CD4-positive, alpha-beta memory T cell (primary cell): ENCODE measurements at places on chromosomes 16 and 17.
A peak's percentile ranks its signal among the peaks of the same experiment; 100 is the strongest.

DNA sequence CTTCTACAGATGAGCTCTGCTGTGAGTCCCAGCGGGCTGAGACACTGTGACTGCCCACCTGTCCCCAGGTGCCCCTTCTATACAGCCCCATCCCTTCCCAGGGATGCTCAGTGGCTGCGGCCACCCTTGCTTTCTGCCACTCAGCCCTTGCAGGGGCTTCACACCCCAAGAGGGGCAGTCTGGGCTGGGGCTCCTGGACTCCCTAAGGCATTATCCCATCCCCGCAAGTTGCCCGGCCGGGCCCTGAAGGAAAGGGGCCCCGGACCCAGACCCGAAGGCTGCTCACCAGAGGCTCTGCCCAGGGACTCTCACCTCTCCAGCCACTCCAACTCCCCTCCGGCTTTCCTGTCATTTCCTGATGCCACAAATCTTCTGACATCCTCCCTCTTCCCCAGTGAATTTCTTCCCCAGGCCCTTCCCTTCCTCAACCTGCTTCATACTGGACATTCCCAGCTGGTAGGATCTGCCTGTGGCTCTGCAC is 88.5 kb upstream of the TOB1 start:
- no peaks in the 10 kb centered on the region for H3K36me3 ChIP-seq
- H3K27ac ChIP-seq: no peak overlapping the region
- no peak for DNase-seq
- H3K27me3 ChIP-seq: no peaks in the 10 kb centered on the region
- peaks cover 14% of the 10 kb centered on the region for H3K4me1 ChIP-seq

DNA sequence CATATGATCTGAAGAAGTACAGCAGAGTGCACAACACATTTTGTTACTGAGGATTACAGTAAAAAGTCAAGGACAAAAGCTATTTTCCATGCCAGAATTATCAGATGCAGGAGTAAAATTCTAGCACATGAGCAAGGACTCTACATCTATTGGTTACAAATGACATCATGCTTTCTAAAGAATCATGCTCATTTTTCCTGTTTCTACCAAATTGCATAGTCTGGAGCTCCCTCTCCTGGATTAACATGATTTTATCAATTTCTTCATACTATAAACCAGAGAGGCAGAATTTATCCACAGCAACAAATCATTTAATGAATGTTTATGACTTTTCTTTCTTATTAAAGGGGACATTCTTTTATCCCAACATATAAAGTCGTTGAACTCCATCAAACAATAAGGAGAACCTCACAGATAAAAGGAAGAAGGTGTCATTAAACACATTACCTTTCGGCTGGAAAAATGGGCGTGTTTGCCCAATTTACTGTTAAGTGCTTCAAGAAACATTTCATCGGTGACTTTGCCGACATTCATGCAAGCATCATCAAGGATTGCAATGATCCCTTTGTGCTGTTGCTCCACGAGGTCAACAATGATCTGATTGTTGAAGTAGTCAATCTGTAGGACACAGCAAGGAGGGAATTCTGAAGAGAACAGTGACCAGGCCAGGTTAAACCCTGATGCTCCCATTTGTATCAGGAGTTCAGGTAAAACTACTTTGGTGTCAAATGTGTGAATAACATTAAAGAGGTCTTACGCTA is 121.7 kb downstream of the MYO1D start:
- H3K27ac ChIP-seq: no peak overlapping the region
- peak; percentile 54 for DNase-seq
- no peaks in the 10 kb centered on the region for H3K27me3 ChIP-seq

DNA sequence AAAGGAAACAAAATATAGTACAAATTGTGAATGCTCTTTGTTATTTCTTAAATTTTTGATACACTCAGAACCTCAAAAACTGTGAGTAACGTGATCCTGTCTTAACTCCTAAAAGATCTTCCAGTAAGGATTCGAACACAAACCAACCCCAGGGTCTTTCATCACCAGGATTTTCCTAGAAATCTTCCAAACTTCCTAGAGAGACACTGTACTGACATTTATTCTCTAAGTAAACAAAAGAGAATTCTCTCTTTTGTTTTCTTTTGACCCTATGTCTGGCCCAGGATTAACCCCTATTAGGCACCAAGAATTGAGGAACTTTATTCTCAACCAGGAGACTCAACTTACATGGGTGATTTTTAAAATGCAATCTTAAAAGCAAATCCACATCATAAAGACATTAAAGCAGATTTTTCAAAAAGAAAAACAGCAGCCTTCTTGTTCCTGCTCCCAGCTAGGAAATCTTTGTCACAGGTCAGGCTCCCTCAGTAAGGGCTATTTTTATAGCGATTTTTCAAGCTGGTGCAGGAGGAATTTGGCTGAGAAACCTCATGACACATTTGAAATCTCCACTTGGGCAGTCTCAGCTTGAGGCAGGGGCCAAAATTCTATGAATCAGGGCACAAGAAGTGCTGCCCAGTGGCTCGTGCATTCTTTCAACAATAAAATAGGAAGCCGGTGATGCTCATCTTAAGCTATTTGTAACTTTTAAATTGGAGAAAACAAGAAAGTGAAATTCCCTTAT is 6.2 kb upstream of the SMG1 start:
- no peak overlapping the region for H3K4me3 ChIP-seq
- no peak overlapping the region for H3K27ac ChIP-seq
- no peaks in the 10 kb centered on the region for H3K4me1 ChIP-seq
- H3K27me3 ChIP-seq: no peaks in the 10 kb centered on the region

DNA sequence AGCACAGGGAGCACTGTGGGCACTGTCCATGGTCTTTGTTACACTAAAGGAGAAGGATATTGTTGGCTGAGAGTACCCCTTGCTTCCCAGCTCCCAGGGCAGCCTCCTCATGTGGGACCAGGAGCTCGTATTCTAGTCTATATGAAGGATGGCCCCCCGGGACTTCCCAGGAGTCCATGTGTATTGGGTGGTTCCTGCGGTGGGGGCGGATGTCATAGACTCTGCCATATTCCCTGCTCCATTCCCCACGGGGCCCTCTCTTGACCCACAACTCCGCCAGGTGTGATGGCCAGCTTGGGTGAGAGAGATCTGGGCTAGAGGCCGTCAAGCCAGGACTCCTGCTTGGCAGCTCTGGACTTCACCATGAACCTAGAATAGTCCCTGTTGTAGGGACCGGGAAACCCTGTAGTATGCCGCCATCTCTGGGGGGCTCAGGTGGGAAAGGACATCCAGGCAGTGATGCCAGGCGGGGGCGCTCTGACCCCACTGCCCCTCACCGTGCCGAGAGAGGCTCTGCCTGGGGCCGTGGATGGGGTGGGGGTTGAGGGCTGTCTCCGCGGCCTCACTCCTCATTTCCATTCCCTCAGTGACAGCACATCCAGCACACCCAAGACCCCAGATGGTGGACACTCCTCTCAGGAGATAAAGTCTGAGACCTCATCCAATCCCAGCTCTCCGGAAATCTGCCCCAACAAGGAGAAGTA is 37.8 kb downstream of the OR1D5 start:
- peaks cover 49% of the 10 kb centered on the region for H3K36me3 ChIP-seq
- no peak overlapping the region for H3K4me3 ChIP-seq
- H3K4me1 ChIP-seq: no peaks in the 10 kb centered on the region

DNA sequence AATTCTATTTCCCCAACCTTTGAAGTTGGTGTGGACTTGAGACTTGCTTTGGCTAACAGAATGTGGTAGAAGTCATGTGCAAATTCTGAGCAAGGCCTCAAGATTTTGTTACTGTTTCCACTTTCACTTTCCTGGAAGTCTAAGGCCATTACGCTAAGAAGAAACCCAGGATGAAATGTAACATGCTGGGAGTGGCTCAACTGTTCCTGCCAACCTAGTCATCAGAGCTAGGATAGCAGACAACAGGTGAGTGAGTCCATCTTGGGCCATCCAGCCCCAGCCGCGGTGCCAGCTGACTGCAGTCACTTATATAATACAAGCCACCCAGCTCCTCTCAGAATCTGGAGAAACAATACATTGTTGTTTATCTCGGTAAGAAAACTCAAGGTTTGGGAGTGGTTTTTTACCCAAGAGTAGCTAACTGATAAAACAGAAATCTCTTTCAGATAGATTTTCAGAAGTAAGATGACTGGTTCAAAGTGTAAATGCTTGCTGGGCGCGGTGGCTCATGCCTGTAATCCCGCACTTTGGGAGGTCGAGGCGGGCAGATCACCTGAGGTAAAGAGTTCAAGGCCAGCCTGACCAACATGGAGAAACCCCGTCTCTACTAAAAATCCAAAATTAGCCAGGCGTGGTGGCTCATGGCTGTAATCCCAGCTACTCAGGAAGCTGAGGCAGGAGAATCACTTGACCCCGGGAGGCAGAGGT is 10.7 kb upstream of the STX4 start:
- no peaks in the 10 kb centered on the region for H3K27me3 ChIP-seq
- H3K36me3 ChIP-seq: no peaks in the 10 kb centered on the region
- H3K4me3 ChIP-seq: no peak overlapping the region
- no peaks in the 10 kb centered on the region for H3K4me1 ChIP-seq

- H3K4me3 ChIP-seq: no peak overlapping the region
- H3K27me3 ChIP-seq: no peaks in the 10 kb centered on the region
- DNase-seq: no peak
- H3K36me3 ChIP-seq: peaks cover 6% of the 10 kb centered on the region
- H3K27ac ChIP-seq: no peak overlapping the region
Measured at GRCh38 chr16:56749672-56750491, 20.0 kb downstream of the NUP93 start.

GRCh38 chr17:7084088-7084487 is 4.0 kb upstream of the CLEC10A start:
- peaks cover 17% of the 10 kb centered on the region for H3K4me1 ChIP-seq
- no peak overlapping the region for H3K4me3 ChIP-seq
- no peak for DNase-seq
- no peak overlapping the region for H3K27ac ChIP-seq
- no peaks in the 10 kb centered on the region for H3K27me3 ChIP-seq

- no peak overlapping the region for H3K27ac ChIP-seq
- no peaks in the 10 kb centered on the region for H3K36me3 ChIP-seq
- DNase-seq: no peak
- no peaks in the 10 kb centered on the region for H3K4me1 ChIP-seq
Measured at GRCh38 chr16:50530277-50531236, 17.6 kb upstream of the NKD1 start.

DNA sequence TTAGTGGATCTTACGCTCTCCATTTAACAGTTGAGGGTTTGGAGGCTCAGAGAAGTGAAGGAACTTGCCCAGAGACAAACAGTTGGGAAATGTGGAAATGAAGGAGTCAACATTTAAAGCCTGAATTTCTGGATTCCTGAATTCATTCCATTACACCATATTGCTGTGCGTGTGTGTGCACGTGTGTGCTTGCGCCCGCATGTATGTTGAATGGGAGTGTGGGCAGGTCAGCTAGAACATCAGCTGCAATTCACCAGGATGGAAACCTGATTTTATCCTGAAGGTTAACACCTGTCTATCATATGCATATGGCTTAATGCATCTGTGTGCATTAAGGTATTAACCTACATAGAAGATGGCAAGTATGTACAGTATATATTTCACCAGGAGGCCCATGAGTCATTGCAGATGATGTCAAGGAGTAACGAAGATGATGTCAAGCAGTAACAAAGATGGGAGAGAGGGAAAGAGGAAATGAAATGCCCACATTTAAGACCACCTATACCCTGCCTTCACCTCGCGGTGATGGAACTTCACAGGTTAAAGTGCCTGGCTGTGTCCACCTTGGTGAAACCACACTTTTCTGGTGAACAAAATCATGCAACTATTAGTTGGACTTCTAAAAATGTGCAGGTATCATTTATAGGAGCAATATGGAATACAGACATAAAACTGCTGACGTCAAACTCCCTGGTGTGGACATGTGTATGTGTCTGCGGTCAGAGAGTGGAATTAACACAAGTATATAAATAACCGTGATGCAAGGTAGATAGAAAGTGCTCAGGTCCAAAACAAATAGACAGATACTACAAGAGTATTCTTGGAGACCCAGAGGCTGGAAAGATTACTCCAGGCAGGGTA is 832 bp upstream of the ADAP2 start:
- no peak overlapping the region for H3K27ac ChIP-seq

DNA sequence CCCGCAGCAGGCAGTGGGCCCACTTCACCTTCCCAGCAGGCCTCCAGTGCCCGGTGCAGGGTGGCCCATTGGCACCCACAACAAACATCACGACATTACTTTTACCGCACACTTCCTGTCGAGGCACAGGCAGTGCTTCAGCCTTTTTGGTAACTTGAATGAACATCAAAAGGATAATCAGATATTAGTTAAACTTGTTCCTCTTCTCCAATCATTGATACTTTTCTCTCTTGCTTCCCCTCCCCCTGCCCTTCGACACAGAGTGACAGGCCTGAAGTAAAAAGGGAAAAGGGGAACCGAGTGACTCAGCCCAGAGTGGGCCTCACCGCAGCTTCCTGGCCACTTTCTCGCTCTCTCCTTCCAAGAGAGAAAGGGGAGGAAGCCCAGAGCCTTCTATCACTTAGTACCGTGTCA is 507.0 kb downstream of the MAF start:
- peaks cover 55% of the 10 kb centered on the region for H3K4me1 ChIP-seq
- H3K27me3 ChIP-seq: no peaks in the 10 kb centered on the region
- peak; percentile 54 for DNase-seq

DNA sequence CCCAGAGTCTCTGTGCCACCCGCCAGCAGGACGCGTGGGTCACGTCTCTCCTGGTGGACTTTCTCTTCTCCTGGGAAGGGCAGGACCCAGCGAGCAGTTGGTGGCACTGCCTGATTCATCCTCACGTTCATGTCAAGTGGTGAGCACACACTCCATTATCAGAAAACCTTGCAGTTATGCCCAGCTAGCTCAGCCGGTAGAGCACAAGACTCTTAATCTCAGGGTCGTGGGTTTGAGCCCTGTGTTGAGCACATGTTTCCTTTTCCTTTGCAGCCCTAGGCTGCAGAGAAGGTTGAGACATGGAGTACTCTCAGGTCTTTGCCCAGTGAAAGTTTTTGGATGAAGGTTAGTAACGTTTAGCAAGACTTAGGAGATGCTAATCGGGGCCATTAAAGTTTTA is 8.0 kb downstream of the OR1F1 start:
- DNase-seq: no peak
- no peaks in the 10 kb centered on the region for H3K36me3 ChIP-seq
- H3K4me3 ChIP-seq: no peak overlapping the region
- H3K4me1 ChIP-seq: peaks cover 10% of the 10 kb centered on the region
- no peak overlapping the region for H3K27ac ChIP-seq

DNA sequence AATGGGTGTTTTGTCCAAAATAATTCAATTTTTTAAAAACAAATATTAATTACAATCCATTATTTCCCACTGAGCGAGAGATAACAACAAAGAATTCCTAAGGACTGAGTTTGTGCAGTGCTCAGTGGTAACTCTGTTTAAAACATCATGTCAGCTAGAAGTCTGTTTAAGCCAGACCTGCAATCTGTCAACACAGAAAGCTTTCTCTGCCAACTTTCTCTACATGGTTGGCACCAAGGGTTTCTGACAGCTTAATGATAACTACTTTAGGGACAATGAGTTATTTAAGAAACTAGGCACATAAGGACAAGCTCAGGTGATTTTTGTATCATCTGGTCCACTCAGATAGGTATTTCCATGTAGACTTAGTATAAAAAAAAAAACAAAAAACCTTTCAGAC is 81.8 kb downstream of the WDR59 start:
- no peak for DNase-seq
- H3K27me3 ChIP-seq: no peaks in the 10 kb centered on the region
- H3K36me3 ChIP-seq: peaks cover 28% of the 10 kb centered on the region
- H3K4me3 ChIP-seq: no peak overlapping the region
- H3K4me1 ChIP-seq: no peaks in the 10 kb centered on the region
